ENCODE measurements at places on chromosomes 7 and 10. TPM values are rescaled to one million over a fixed set of nuclear protein-coding genes. Genes with fewer than 3 reads are reported as not detected.

The TMEM213 gene
- total RNA-seq, result not detected

The PPP1R9A gene
- not detected for total RNA-seq

The GPC2 gene
- total RNA-seq, result 1.9 TPM

The PYROXD2 gene
- total RNA-seq, result 1.2 TPM

The AUTS2 gene
- total RNA-seq, result 31.0 TPM

The GJD4 gene
- total RNA-seq, result not detected

The CNPY1 gene
- not detected for total RNA-seq

The CADPS2 gene
- total RNA-seq, result not detected

The TRPV5 gene
- not detected for total RNA-seq

The ENTPD1 gene
- 0.32 TPM for total RNA-seq

The CCDC71L gene
- 31.0 TPM for total RNA-seq

The GNGT1 gene
- not detected for total RNA-seq

The STRIP2 gene
- 0.15 TPM for total RNA-seq

The MMD2 gene
- not detected for total RNA-seq

The DENND11 gene
- 17.9 TPM for total RNA-seq

The EPHB6 gene
- total RNA-seq, result not detected

The ANKRD61 gene
- 0.22 TPM for total RNA-seq

The SPDYE1 gene
- total RNA-seq, result not detected

The ALDH18A1 gene
- total RNA-seq, result 43.7 TPM

The PIK3AP1 gene
- total RNA-seq, result 131 TPM

The GPR26 gene
- not detected for total RNA-seq

The C10orf67 gene
- not detected for total RNA-seq

The ANKRD30A gene
- not detected for total RNA-seq

The PTTG1IP2 gene
- total RNA-seq, result not detected

The EBLN1 gene
- not detected for total RNA-seq

The CDC14C gene
- not detected for total RNA-seq

The STEAP1 gene
- not detected for total RNA-seq

The NOC3L gene
- 12.8 TPM for total RNA-seq

The IFIT3 gene
- 1.0 TPM for total RNA-seq

The CCL24 gene
- not detected for total RNA-seq

The OR6V1 gene
- not detected for total RNA-seq

The POT1 gene
- 125 TPM for total RNA-seq

The OPALIN gene
- not detected for total RNA-seq
